Fibroblast of mammary gland (primary cell): ENCODE measurements at places on chromosomes 6 and 20.

DNA sequence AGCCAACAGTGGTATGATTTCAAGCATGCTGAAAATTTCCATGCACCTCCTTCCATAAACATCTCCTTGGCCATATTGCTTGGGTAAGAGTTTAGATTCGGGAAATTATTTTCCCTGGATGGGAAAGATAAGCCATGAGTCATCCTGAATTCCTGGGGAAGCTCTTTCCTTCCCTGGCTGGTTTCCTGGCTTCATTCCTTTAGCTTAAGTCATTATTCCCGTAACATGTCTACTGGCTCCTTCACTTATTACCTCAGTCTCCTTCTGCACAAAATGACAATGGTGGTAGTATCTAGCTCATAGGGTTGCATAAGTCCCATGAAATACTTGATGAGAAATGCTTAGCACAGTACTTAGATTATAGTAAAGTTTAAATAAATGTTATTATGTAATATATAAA is 27.6 kb downstream of the TINAG start:
- DNase-seq: peak; percentile 98

DNA sequence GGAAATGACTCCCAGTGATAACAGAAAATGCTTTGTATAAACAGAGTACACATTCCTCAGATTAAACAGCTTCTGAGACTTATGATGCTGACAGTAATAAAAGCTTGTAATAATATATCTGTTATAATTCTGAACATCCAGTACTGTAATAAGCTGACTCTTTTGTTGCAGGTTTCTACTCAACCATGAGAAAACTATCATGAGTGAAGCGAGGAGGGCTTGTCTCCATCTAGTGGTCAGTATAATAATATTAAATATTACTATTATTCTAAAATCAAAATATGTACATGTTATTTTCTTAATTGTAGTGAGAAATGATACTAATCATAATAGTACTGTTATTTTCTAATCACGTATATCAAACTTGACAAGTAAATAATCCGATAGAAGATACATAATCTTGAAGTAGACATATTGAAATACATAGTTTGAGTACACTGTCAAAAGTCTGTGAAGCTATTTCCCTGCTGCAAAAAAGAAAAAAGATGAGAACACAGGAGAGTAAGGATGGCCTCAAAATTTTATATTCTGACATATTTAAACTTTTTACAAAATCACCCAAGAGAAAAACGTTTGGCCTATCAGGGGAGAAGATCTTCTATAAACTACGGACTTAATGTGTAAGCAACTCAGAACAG is 183.1 kb downstream of the MOXD1 start:
- peak; percentile 48 for DNase-seq

- no peak for DNase-seq
Measured at GRCh38 chr20:20009784-20010253, 7.3 kb upstream of the NAA20 start.

DNA sequence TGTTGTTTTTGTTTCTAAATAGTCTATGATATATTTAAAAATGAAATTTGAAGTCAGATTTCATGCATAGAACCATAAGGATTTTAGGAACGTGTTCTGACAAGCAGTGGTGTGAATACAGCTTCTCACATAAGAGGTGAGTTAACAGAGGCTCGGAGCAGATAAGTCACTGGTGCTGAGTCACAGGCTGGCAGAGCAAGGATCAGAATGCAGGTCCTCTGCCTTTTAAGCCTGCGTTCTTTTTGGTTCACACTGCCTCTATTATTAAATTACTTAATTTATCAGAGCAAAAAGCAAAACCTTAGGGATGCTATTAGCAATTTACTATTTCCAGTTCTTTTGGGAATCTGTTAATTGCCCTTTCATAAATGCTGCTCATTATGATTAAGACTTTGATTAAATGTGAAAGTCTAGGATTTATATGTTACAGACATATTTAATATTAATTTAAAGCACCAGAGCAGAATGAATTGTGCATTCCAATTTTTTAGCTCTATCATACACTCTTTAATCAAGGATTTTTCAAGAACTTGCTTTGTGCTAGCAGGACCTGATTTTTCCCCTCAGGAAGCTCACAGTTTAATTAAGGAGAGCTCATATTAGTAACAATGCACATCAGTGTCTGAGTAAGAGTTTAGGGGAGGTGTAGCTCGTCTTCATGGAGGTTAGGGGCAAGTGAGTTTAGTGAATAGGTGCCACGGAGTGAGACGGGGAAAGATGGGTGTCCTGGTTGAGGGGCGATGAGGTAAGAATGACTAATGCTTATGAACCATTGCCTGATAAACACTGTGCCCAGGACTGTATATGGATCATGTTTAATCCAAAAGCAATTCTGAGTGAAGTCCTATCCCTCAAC is 212.7 kb upstream of the AGPAT4 start:
- peak; percentile 78 for DNase-seq

DNA sequence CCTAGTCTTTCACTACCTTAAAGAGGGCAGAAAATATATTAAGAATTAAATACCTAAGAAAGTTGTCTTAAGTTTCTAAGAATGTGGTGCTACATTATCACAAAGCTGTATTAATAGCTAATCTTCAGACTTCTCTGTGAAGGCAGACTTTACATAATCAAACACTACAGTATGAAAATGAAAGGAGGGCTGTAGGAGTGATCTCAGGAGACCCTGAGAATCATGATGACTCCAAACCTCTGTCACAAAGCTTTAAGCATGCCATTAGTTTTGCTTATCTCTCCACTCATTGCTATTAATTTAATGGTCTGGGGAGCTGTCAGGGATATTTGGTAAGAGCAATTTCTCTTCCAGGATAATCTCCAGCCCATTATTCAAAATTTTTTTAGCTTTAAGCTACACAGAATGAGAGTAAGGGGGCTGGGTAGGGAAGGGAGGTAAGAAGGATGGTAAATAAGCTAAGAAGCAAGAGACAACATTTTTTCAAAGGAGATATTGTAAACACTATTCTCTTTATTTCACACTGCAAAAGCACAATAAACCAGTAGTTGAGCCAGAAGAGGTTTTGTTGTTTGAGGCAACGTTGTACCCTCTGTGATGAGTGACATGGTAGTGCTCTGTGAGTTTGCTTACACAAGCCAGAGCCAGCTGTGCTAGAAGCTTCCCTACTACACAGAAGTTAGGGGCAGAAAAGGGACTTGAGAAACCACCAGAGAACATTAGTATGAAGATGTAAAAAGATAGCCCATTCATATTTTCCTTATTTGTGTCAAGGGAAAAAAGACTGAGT is 258.8 kb downstream of the GMDS start:
- peak; percentile 35 for DNase-seq

GRCh38 chr6:113434641-113435040 is 422.5 kb upstream of the MARCKS start:
- no peak for DNase-seq

DNA sequence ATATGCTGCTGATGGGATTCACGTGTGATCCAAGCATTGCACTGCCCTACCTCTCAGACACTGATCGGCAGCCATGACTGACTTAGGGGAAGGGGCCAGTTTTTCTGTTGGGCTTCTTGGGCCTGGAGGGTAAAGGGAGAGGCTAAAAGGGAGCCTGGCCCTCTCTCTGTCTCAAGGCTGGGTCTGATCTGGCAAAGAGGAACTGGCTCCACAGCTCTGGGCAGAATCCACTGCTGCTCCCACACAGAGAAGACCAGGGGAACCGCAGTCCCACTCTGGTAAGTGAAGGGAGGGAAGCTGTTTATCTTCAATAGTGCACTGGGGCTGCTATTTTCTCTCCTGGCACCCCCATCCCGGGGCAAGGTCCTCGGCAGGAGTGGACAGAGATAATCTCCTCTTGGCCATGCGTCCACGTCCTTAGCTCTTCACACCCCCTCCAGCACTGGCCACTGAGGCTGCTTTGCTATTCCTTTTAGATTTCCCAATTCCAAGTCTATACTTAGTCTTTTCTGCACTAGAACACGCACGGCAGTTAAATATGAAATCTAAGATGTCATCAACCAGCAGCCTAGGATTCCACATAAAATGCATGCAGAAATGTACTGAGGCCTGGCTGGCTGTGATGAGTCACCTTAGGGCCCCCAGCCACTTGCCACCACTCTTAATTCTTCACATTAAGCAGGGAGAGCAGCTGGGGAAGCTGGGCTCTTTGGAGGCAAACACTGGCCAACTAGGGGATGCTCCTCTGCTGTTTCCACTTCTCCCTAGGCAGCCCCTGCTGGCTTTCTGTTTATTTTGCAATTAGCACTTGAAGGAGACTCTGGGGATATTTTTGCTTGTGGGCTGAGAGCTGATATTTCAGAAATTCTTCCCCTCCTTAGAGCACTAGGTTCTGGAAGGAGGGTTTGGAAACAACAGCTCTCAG is 87.8 kb upstream of the ARMC2 start:
- DNase-seq: peak; percentile 44

GRCh38 chr6:43947860-43948259 is 177.8 kb downstream of the VEGFA start:
- DNase-seq: no peak

- DNase-seq: no peak
Measured at GRCh38 chr6:44466955-44467354, 79.4 kb downstream of the CDC5L start.

DNA sequence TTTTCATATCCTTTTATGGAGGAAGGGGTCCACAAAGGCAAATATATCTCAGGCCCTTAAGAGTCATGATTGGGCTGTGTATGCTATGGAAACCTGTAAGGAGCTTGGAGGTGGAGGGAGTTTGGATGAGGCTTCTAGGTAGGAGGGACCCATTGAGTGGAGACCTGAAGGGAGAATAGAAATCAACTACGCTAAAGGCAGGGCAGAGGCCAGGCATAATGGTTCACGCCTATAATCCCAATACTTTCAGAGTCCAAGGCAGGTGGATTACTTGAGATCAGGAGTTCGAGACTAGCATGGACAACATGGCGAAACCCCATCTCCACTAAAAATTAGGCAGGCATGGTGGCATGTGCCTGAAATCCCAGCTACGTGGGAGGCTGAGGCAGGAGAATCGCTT is 34.4 kb upstream of the ZNF217 start:
- DNase-seq: no peak
